ENCODE measurements at places on chromosomes 11 and 22.

DNA sequence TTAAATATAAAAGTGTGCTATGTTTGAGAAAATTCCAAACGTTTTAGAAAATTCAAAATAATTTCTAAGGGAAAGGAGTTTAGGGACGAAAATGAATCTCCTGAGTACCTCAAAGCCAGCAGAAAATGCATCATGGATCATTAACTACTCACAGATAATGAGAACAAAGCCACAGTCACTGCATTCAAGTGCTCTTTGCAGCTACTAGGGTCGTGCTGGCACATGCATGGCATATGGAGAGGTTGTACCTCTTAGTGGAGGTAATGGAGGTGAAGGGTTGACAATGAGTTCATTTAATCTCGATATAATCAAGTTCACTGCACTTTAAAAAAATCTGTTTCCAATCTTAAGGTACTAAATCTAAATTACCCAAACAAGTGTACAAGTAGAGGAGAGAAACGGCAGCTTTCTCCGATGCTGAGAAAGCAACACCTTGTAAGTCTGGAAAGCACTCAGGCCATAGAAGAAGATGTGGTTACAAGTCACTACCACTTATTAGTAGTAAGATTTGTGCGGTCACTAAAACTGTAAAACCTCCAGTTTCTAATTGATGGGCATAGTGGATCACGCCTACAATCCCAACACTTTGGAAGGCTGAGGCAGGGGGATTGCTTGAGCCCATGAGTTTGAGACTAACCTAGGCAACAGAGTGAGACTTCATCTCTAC lies 261.1 kb upstream of the ANO3 start:
- DNase-seq, result no peak

DNA sequence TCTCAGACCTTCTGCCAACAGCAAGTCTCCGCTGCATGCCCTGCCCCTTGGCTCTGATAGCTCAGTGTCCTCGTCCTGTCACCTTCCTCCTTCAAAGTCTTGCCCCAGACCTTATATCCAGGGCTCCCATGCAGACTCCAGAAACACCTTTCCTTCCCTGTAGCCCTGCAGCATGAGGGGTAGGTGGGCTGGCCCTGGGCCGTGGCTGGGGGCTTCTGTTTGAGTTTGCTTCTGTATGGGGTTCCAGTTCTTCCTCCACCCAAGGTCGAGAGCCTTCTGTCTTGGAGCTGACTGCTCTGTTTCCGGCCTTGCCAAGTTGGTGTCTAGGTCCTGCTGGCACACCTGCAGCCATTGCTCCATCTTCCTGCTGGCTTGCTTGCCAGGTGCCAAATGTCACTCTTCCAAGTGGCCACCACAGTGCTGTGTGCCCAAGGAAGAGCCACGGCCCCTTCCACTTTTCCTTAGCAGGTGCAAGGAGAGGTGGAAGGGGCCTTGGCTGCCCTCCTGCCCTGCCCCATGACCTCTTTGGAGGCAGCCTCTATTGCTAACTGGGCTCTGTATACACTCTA lies 74.8 kb upstream of the NECTIN1 start:
- no peak for DNase-seq

- no peak for DNase-seq
Observed at GRCh38 chr11:1356478-1356960, 33.2 kb upstream of the BRSK2 start.

DNA sequence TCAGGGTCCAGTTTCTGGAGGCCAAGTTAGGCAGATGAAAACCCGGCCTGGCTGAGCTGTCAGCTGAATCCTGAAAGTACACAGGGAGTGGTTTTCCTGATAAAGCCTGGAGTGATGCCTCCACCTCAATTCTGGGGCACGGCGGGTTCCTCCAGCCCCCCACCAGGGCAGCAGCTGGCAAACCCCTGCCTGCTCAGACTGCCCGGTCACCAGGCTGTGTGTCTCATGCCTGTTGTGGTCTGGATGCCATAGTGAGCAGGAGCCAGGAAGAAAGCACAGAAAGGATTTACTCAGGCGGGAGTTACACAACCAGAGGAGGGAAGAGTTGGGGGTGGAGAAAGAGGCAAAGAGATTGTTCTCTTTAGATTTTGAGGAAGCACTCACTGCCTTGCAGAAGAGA lies 119.9 kb upstream of the RASSF10 start:
- DNase-seq, result no peak

DNA sequence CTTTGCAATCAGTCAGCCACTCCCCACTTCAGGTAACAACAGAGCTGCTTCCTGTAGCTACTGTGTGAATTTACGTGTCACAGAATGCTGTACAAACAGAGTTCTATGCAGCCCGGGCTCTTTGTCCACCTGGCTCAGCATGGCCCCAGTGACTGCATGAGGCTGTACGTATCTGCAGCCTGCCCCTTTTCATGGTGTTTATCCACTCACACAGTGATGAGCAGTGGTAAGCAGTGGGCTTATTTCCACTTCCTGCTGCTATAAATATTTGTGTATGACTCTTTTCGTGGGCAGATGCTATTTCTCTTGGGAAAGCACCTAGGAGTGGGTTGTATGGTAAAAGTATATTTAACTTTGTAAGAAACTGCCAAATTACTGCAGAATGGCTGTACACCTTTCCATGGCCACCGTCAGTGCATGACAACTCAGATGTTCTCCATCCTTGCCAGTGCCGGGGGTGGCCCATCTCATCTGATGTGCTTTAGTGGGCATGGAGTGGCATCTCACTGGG lies 43.3 kb downstream of the MYEOV start:
- DNase-seq, result no peak

GRCh38 chr11:75717608-75718418 lies at the start of gene MOGAT2:
TSS of gene MOGAT2 (plus strand) at chr11:75717838. CDS start at chr11:75717889, 51 bp downstream.
- DNase-seq, result no peak

- no peak for DNase-seq
Observed at GRCh38 chr22:47406180-47406834, 643.9 kb downstream of the TBC1D22A start.

DNA sequence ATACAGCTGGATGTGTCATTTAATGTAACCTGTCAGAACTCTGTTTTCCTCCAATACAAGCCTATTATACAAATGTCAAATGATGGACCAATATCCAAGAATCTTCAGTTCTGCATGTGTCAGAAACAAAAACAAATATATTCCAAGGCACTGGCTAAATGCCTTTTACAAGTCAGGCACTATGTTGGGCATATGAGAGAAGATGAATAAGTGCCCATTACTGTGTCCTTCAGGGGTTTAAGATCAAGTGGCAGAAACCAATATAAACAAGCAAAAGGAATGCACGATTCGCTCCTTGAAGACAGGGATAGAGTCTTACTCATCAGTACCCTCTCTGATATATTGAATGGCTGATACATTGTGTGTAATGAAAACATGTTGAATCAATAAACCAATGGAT lies 254.4 kb downstream of the TTC28 start:
- DNase-seq, result no peak

- no peak for DNase-seq
Observed at GRCh38 chr11:74050465-74050864, 41.6 kb upstream of the UCP3 start.
